ENCODE measurements at places on chromosomes 1 and 21. TPM values are rescaled to one million over a fixed set of nuclear protein-coding genes. Genes with fewer than 3 reads are reported as not detected.

Gene CRABP2
- total RNA-seq: 0.62 TPM

Gene KRTAP20-3
- not detected for total RNA-seq

Gene ETV3L
- total RNA-seq: not detected

Gene PRR9
- not detected for total RNA-seq

Gene VSIG8
- not detected for total RNA-seq

Gene ANKRD35
- 0.40 TPM for total RNA-seq

Gene FAM163A
- total RNA-seq: not detected

Gene THEM5
- not detected for total RNA-seq

- H3K4me1 ChIP-seq: peaks cover 2% of the 10 kb centered on the region
- DNase-seq: no peak
- H3K36me3 ChIP-seq: peaks cover 9% of the 10 kb centered on the region
- H3K4me3 ChIP-seq: no peak overlapping the region
- H3K27me3 ChIP-seq: peaks cover 4% of the 10 kb centered on the region
Measured at GRCh38 chr1:24892188-24893153, 37.6 kb downstream of the RUNX3 start.

DNA sequence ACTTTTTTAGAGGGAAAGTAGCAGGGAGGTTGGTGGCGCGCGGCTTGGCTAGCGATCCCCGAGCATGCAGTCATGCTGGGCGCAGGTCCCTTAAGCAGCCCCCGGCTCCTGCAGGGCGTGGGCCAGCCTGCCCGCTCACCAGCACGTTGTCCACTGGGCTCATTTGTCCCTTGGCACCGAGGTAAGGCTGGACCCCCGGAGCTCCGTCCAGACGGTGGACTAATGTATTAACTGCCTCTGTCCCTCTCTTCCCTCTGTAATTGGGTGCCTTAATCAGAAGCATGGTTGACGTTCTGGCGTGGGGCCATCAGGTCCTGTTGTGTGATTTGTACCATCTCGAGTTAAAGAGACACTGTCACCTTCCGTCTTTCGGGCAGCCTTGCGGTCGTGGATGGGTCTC, 17.7 kb downstream of the TMEM201 start:
- H3K27ac ChIP-seq: no peak overlapping the region
- no peaks in the 10 kb centered on the region for H3K27me3 ChIP-seq
- peaks cover 6% of the 10 kb centered on the region for H3K36me3 ChIP-seq
- no peak overlapping the region for H3K4me3 ChIP-seq
- no peak for DNase-seq

- DNase-seq: no peak
- H3K27me3 ChIP-seq: peaks cover 5% of the 10 kb centered on the region
Measured at GRCh38 chr1:184299406-184299790, 87.4 kb upstream of the C1orf21 start.

DNA sequence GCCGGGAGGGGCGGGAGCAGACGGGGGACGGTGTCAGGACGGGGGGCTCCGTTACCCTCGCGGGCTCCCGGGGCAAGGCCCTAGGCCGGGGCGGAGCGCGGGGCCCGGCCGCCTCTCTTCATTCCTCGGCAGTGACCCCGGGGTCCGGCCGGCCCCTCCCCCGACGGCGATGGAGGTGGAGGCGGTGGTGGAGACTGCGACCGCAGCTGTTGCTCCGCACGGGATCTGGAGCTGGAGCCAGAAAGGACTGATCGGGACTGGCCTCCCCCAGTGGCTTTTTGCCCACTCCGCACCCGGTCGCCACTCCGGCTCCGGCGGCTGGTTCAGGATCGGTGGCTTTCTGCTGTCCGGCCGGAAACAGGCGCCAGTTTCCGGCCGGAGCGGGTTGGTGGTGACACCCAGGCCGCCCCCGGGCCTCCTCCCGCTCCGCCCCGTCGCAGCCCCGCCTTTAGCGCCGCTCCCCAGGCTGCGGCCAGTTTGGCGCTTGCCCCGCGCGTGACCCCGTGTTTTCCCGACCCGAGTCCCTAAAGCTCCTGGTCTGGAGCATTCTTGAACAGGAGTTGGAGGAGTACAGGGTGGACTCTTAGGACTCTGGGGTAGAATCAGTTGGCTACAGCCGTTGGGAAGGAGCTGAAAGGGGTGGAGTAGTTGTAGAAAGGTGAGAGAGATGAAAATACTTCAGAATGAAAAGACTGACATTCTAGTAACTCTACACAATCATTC, at the start of gene OTUD7B:
OTUD7B (minus strand) TSS at position 334 of the 723 bp plus-strand sequence. CDS start 33,216 bp downstream, outside the sequence.
- peak; percentile 93 for DNase-seq
- peak within 1 kb of the TSS; percentile 98 for H3K27ac ChIP-seq
- peak within 1 kb of the TSS; percentile 95 for H3K4me3 ChIP-seq
- peaks cover 17% of the 10 kb centered on the region for H3K36me3 ChIP-seq
- H3K27me3 ChIP-seq: peaks cover 1% of the 10 kb centered on the region

DNA sequence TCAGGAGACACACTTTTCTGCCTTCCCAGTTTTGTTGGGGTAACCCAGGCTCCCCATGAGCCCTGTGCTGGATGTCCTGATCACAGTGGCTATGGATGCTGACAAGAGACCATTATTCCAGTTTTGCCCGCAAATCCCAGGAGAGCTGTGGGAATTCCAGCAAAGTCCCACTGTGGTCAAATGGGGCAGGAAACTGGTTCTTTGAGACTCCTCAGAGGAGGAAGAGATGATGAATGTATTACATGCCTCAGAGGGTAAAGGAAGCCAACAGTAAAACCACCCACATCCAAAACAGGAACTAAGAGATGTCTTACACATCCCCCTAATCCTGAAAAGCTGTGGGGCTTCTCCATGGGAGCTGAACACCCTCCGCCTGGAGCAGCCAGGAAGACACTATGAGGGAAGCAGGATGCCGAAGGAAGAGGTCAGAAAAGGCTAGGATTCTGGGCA, 12.8 kb upstream of the MPZL1 start:
- H3K4me1 ChIP-seq: peaks cover 23% of the 10 kb centered on the region
- H3K27ac ChIP-seq: no peak overlapping the region
- H3K27me3 ChIP-seq: peaks cover 10% of the 10 kb centered on the region
- no peak for DNase-seq

DNA sequence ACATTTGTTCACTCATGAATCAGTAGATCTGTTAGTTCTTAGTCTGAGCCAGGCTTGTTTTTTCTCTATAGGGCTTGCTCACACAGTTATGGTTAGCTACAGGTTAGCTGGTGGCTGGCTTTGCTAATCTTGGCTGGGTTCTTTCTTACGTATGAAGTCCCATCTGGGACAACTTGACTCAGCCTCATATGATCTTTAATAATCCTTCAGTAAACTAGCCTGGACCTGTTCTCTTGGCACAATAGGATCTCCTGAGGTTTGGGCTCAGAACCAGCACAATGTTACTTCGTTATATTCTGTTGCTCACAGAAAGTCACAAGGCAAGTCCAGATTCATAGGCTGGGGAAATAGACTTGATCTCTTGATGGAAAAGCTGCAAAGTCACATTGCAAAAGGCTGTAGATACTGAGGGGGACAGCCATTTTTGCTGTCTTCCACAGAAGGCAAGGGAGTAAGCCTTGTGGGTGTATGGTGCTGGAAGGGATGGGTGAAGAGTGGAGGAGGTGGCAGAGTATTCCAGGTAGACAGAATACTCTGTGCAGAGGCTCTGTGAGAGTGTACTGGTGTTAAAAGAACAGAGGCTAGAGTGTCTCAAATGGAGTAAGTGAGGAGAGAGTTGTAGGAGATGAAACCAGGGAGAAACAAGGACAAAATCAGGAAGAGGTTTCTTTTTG, 24.4 kb downstream of the EFCAB7 start:
- H3K27ac ChIP-seq: no peak overlapping the region
- no peaks in the 10 kb centered on the region for H3K4me1 ChIP-seq
- no peak for DNase-seq
- no peak overlapping the region for H3K4me3 ChIP-seq
- no peaks in the 10 kb centered on the region for H3K27me3 ChIP-seq

GRCh38 chr1:246280551-246280950, 226.5 kb downstream of the SMYD3 start:
- no peaks in the 10 kb centered on the region for H3K36me3 ChIP-seq
- H3K27ac ChIP-seq: no peak overlapping the region
- peaks cover 7% of the 10 kb centered on the region for H3K4me1 ChIP-seq

DNA sequence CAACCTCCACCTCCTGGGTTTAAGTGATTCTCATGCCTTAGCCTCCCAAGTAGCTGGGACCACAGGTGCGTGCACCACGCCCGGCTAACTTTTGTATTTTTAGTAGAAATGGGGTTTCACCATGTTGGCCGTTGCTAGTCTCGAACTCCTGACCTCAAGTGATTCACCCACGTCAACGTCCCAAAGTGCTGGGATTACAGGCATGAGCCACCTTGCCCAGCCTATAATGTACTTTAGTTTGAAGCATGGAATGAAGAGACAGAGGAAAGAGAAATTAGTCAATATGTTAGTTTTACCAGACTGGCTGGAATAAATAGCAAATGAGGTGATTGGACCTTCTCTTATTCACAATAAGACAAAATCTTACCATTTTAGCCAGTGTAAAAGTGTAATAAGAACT, 89.0 kb downstream of the GTF2B start:
- H3K27me3 ChIP-seq: no peaks in the 10 kb centered on the region
- peaks cover 52% of the 10 kb centered on the region for H3K36me3 ChIP-seq
- no peak for DNase-seq
- no peak overlapping the region for H3K4me3 ChIP-seq
- no peak overlapping the region for H3K27ac ChIP-seq

- H3K4me3 ChIP-seq: no peak overlapping the region
- H3K36me3 ChIP-seq: no peaks in the 10 kb centered on the region
- H3K27ac ChIP-seq: no peak overlapping the region
- H3K4me1 ChIP-seq: no peaks in the 10 kb centered on the region
- no peak for DNase-seq
Measured at GRCh38 chr1:48695161-48695560, 81.5 kb downstream of the BEND5 start.

DNA sequence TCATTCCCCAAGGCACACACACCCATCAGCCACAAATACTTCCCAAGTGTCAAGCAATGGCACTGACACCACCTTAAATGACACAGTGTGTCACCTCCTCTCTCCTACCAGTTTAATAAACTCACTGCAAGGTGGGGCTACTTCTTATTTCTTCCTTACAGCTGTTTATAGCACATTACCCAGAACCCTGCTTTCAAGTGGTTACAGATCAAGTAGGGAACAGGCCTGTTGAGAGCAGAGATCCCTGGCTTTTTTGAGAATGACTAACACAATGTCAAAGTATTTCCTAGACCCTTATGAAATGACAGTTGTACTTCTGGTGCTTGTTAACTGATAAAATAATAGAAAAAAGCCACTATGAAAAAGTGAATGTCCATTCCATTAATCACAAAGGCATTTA, 19.8 kb downstream of the ZBTB17 start:
- peaks cover 57% of the 10 kb centered on the region for H3K36me3 ChIP-seq
- H3K4me1 ChIP-seq: peaks cover 79% of the 10 kb centered on the region
- peak overlapping the region; percentile 51 for H3K27ac ChIP-seq
- H3K4me3 ChIP-seq: no peak overlapping the region
- no peaks in the 10 kb centered on the region for H3K27me3 ChIP-seq

GRCh38 chr1:199010492-199010891, 371.7 kb downstream of the PTPRC start:
- H3K27me3 ChIP-seq: peaks cover 2% of the 10 kb centered on the region
- DNase-seq: no peak
- no peak overlapping the region for H3K27ac ChIP-seq
- H3K4me1 ChIP-seq: peaks cover 52% of the 10 kb centered on the region
- peak overlapping the region; percentile 60 for H3K4me3 ChIP-seq
- peaks cover 7% of the 10 kb centered on the region for H3K36me3 ChIP-seq

DNA sequence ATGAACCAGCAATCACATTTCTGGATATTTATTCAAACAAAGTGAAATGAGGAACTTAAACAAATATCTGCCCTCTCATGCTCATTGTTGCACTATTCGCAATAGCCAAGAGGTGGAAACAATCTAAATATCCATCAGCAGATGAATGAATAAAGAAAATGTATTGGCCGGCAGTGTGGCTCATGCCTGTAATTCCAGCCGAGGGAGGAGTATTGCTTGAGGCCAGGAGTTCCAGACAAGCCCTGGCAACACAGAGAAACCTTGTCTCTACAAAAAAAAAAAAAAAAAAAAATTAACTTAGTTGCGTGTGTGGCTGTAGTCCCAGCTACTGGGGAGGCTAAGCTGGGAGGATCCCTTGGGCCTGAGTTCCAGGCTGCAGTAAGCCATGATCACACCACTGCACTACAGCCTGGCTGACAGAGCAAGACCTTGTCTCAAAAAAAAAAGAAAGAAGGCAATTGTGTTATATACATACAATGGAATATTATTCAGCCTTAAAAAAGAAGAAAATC, 191.4 kb downstream of the AKT3 start:
- H3K4me3 ChIP-seq: no peak overlapping the region
- H3K4me1 ChIP-seq: no peaks in the 10 kb centered on the region
- DNase-seq: no peak
- H3K27me3 ChIP-seq: no peaks in the 10 kb centered on the region
- H3K36me3 ChIP-seq: peaks cover 17% of the 10 kb centered on the region
- no peak overlapping the region for H3K27ac ChIP-seq

- no peak overlapping the region for H3K27ac ChIP-seq
- peaks cover 23% of the 10 kb centered on the region for H3K4me1 ChIP-seq
- no peak for DNase-seq
- peaks cover 2% of the 10 kb centered on the region for H3K27me3 ChIP-seq
- peaks cover 1% of the 10 kb centered on the region for H3K36me3 ChIP-seq
Measured at GRCh38 chr21:38989745-38990423, 184.2 kb downstream of the ETS2 start.

DNA sequence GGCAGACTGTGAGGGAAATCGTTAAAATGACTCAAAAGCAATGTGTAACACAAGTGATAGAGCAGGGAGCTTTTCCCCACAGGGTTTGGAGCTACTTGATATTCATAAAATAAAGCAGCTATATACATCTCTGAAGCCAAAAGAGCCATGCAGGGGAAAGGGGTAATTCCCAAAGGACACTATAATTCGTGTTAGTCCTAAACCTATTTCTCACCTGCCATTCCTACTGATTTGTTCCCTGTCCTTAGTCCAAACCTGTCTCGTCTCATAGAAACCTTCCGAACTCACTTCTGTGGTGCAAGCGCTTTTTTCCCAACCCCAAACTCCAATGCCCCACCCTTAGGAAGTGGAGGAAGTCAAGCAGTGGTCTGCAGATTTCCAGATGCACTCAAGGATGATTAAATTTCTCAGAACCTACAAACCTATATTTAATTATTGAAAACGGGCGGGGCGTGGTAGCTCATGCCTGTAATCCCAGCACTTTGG, 946 bp upstream of the HNRNPR start:
- DNase-seq: no peak
- H3K4me3 ChIP-seq: peak overlapping the region; percentile 90
- H3K4me1 ChIP-seq: peaks cover 29% of the 10 kb centered on the region
- H3K36me3 ChIP-seq: peaks cover 16% of the 10 kb centered on the region

- DNase-seq: no peak
- H3K4me1 ChIP-seq: peaks cover 3% of the 10 kb centered on the region
- H3K27me3 ChIP-seq: no peaks in the 10 kb centered on the region
- peaks cover 2% of the 10 kb centered on the region for H3K36me3 ChIP-seq
- H3K4me3 ChIP-seq: no peak overlapping the region
Measured at GRCh38 chr1:225388372-225388771, 39.5 kb downstream of the LBR start.

GRCh38 chr1:30872033-30872947, 36.3 kb downstream of the SDC3 start:
- peaks cover 8% of the 10 kb centered on the region for H3K4me1 ChIP-seq
- H3K27me3 ChIP-seq: peaks cover under 1% of the 10 kb centered on the region
- H3K36me3 ChIP-seq: no peaks in the 10 kb centered on the region
- no peak overlapping the region for H3K27ac ChIP-seq
- no peak overlapping the region for H3K4me3 ChIP-seq
